ENCODE measurements at places on chromosomes 1 and 21.
A peak's percentile ranks its signal among the peaks of the same experiment; 100 is the strongest.

DNA sequence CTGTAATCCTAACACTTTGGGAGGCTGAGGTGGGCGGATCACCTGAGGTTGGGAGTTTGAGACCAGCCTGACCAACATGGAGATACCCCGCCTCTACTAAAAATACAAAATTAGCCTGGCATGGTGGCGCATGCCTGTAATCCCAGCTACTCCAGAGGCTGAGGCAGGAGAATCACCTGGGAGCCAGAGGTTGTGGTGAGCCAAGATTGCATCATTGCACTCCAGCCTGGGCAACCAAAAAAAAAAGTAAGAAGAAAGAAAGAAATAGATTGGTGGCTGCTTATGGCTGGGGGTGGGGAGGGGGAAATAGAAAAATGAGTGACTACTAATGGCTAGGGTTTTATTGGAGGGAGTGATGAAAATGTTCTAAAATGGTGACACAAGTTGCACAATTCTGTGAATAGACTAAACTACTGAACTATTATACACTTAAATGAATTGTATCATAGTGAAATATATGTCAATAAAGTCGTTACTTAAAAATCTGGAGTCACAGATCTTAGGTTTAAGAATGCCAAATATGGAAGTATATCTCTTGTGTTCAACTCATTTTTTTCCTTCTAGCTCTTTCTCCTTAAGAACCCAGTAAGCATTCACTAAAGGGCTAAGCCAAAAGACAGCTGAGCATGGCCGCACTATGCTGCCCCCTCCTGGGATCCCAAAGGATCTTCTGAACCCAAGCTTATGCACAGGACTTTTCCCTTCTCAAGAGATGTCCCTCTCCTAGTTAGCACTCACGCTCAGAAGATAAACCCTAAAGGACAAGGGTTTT is 3.2 kb upstream of the NPL start:
- DNase-seq = peak; percentile 10

GRCh38 chr1:172700556-172700955 is 41.7 kb downstream of the FASLG start:
- no peak for DNase-seq

- DNase-seq = no peak
These were observed 275.6 kb upstream of the ADGRL2 start for GRCh38 chr1:81525085-81525484.

DNA sequence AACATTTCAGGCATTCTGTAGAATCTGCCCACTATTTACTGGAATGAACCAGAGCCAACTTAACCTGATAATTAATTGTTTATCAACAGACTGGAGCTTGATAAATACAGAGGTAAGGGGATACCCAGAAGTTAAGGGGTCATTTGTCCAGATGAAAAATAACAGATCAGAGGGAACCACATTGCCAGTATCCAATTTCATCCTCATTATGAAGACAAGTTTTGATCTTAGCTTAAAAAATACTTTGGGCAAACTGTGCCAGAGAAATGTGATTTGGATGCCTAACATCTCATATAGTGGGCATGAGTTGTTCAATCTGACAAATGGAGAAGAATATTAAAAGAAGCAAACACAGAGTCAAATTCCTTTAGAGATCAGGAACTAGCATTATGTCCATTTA is 63.7 kb downstream of the IFI44 start:
- DNase-seq = no peak

- DNase-seq = no peak
These were observed 231.9 kb downstream of the SDCCAG8 start for GRCh38 chr1:243487649-243488227.

DNA sequence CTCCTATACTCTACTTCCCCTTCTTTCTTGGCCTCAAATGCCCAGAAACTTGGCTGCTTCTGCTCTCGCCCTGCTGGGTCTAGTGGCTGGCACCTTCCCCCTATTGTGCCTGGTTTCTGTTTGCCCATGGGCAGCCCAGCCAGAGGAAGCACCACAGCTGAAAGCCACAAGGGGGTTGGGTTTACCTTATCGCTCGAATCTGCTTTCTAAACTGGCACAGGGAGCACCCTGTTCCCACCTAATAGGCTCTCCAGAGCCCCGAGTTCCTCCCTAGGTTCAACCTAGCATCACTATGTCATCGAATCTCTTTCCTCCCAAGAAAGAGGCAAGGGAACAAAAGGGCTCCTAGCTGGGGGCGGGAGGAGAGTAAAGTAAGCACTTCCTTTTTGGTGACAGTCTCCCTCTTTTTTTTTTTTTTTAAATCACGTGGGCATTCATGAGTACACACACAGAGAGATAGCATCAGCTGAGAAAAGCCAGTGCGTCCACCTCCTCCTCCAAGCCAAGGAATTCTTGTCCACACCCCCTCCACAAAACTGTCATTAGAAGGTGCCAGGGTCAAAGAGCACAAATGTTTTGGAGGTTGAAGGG is 72.8 kb downstream of the PLEKHA6 start:
- DNase-seq = peak; percentile 5

GRCh38 chr21:33441489-33442477 is 38.0 kb downstream of the TMEM50B start:
- no peak for DNase-seq

DNA sequence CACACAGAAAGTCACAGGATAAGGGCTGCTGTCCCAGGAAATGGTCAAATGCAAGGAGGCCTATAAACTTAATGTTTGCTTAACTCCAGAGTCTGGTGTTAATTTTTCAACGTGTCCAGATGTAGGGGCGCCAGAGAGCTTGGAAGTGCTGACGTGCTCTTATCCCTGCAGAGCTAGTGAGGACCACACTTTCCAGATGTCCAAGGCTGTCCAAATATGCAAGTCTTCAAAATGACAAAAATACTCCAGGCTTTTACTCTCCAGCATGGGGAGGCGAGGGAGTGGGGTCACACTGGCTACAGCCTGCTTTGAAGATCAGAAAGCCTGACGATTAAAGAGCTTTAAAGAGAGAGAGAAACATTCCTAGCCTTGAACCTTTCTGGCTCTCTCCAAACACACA is 57.6 kb downstream of the ABCA4 start:
- no peak for DNase-seq

DNA sequence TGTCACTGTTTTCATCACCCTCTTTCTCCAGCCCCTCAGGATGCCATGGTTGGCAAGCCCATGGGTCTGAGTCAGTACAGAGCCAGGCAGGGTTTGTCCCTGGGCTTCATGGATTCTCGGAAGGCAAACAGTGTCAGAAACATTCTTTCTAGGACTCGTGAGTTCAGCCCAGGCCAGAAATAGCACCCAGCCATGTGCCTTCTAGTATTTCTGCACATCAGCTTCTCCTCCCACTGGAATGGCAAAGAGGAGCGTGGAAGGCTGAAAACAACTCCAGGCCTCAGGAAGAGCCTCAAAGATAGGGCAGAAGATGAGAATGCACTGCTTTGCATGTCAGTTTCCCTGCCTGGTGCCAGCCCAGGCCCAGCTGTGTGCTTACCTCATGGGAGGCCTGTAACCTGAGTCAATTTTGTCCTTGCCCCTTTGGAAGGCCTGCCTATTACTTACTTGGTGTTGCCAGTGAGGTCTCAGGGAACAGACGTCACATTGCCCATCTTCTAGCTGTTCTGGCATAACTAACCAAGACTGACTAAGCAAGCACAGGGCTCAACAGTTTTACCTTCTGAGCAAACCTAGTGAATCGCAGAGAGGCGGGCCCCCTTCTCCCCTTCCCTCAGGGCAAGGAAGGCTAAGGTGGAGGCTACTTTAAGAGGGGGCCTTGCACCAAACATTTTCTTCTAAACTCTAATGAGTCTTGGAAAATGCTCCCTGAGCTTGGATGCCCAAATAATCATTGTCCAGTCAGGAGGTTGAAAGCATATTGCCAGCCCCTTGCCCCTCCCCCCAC is 42.4 kb downstream of the GLUL start:
- no peak for DNase-seq

GRCh38 chr1:228152918-228153258 is 3.2 kb downstream of the GJC2 start:
- DNase-seq = no peak

DNA sequence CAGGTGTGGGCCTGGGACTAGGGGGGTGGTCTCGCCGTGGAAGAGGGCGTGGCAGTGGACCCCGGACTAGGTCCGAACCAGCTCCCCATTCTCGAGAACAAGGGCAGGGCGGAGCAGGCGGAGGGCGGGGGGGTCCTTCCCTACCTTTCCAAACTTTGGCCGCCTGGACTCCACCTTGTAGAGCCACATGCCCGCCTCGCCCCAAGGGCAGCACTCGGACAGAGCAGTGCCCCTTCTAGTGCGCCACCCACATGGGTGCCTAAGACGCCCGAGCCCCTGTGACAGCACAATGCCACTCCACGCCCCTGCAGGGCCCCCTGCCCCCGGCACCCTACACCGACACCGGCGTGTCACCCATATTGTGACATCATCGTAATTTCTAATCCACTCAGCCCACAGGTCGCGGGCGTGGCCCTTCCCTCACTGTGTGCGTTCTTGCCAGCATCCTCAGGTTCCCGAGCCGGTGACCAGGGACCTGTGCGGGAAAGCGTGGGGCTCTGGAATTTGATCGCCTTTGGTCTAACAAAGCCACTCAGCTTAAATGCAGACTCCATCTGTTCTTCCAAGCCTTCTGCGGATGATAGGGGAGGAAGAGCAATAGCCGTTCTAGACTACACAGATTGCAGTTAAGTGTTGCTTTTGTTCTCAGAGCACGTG is 553 bp upstream of the STMN1 start:
- peak; percentile 15 for DNase-seq

Measured in stimulated activated CD4-positive, alpha-beta T cell treated with anti-CD3 and anti-CD28 coated beads, Interleukin-1b, Interleukin-23, amount 100 ng/mL, for 4 hours (primary cell).